ENCODE measurements at places on chromosomes 3 and 15.

DNA sequence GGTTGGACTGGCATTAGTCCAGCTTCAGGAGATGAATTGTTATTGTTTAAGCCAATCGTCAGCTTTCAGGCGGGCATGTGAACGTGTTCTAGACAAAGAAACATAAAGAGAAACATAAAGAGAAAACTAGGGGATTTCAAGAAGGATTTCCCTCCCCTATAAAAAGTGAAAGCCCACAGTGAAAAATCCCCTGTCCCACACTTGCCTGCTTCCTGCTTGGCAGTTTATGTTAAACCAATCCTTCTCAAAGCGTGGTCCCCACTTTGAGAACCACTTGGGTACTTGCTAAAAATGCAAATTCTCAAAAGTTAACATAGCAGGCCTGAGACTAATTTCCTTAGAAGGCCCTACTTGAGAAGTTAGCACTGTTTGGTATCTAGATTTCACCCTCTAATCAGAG, 293.0 kb upstream of the SOX14 start:
- no peak for DNase-seq

- DNase-seq: no peak
Measured at GRCh38 chr15:79474252-79474651, 42.1 kb downstream of the MINAR1 start.

DNA sequence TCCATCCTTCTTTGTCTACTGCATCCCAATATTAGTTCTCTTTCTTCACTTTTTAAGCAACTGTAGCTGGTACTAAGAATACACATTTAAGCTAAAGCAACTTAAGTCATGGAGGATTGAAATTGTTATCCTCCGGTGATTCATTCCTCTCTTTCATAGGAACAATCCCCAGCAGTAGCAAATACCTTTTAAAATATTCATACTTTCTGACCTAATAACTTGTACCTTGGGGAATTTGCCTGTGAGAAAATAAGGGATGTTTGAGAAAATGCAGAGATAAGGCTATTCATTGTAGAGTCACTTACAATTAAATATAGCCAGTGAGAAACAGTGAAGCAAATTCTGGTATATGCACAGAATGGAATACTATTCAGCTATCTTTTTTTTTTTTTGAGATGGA, 66.0 kb downstream of the VPS13C start:
- no peak for DNase-seq

DNA sequence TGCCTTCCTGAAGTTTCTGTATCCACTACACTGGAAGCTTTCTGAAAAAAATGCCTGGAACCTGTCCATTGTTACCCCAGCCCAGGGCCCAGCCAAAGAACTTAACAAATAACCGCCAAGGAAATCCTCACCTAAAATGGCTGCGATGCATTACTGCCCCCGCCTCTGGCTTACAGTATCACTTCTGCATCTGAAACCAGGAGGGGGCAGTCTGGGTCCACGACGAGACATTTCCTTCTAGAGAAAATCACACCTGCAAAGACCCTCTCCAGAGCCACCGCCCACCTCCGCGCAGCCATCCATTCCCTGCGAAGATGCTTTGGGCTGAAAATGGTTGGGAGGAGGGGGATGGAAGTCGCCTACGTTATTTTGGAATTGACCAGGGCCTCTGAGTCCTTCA, 22.4 kb upstream of the CELF6 start:
- no peak for DNase-seq

- DNase-seq: no peak
Measured at GRCh38 chr3:14602006-14602803, 49.4 kb upstream of the CCDC174 start.

DNA sequence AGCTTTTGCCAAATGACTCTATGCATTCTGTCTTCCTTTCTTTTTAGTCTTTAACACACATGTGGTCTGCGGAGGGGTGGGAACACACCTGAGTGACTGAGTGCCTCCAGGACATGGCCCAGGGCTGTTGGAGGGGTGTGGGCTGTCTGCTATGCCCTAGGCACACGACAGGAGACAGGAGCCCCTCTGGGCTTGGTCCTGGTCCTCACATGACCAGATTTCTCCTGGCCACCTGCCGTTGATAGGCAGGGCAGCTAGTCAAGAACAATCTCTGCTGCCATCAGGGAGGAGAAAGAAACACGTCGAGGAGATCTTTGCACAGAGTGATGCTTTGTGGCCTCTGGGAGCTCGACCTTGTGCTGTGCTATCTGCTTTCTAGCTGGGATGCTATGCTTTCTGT, 176.6 kb downstream of the KLF13 start:
- DNase-seq: no peak

GRCh38 chr15:85615930-85616329, 178.8 kb downstream of the KLHL25 start:
- DNase-seq: no peak

DNA sequence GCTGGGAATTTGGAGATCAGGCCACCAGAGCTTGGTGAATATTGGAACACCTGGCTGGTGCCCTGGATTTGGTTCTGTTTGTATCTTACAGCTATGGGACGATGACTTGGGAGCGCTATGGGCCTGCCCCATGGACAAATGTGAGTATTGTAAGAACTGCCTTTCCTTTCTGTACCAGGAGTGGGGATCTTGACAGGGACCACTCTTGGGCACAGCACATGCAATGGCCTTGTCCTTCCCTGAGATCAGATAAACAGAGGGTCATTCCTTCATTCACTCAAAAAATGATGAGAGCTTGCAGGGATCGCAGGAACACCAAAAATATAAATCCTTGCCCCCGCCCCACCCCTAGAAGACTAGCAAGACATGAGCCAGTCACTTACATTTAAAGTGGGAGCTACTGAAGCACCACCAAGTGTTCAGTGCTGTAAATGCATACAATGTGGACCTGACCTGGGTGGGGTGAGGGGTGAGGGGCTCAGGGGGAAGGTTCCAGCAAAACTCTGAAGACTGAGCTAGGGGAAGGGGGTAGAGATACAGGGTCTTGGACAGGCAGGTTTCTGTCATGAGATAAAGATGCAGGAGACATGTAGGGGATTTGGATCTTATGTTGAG, 2.7 kb upstream of the CRELD1 start:
- DNase-seq: no peak

GRCh38 chr3:194286375-194287146, 64.6 kb downstream of the CPN2 start:
- no peak for DNase-seq

Data from T-helper 17 cell (primary cell).